ENCODE measurements at places on chromosomes 7 and 10.

DNA sequence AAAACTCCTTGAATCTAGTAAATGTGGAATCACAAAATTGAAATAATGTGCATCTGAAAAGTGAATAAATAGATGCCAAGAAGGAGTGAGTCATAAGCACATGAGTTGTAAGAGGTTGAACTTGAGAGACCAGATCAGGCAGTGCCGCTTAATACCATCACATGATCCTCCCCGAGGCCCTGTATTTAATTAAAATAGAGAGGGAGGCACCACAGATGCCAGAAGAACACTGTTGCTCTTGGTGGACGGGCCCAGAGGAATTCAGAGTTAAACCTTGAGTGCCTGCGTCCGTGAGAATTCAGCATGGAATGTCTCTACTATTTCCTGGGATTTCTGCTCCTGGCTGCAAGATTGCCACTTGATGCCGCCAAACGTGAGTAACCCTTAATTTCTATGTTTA, at the start of gene GPNMB:
TSS of gene GPNMB (plus strand) at position 221 of the 400 bp plus-strand sequence. CDS start at position 304, 83 bp downstream.
- DNase-seq: no peak

DNA sequence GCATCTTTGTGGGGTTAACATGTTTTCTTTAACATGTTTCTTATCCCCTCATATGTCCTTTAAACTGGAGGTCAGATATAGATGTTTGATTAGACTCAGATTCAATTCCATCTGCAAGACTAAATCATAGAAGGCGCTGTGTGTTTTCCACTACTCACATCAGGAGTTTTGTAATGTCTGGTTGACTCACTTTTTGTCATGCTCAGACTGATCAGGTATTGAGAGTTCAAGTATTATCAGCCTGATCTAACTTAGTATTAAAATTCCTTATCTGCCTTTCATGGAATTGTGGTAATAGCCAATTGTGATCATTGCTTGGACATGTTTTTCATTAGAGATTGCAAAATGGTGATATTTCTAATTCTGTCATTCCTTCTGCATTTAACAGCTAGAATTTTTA, 30.2 kb downstream of the ENTPD7 start:
- DNase-seq: no peak

DNA sequence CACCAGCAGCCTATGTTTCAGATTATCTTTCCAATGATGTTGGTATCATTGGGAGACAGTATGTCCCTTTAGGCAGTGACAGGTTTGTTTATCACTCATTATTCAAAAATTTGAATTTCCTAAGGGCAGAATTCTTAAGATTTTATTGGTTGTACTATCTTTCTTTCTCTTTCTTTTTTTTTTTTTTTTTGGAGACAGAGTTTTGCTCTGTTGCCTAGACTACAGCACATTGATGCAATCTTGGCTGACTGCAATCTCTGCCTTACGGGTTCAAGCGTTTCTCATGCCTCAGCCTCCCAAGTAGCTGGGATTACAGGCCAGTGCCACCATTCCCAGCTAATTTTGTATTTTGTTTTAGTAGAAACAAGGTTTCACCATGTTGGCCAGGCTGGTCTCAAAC, 111.2 kb downstream of the PON1 start:
- DNase-seq: no peak

GRCh38 chr7:7944619-7945282, 23.8 kb upstream of the GLCCI1 start:
- DNase-seq: no peak

DNA sequence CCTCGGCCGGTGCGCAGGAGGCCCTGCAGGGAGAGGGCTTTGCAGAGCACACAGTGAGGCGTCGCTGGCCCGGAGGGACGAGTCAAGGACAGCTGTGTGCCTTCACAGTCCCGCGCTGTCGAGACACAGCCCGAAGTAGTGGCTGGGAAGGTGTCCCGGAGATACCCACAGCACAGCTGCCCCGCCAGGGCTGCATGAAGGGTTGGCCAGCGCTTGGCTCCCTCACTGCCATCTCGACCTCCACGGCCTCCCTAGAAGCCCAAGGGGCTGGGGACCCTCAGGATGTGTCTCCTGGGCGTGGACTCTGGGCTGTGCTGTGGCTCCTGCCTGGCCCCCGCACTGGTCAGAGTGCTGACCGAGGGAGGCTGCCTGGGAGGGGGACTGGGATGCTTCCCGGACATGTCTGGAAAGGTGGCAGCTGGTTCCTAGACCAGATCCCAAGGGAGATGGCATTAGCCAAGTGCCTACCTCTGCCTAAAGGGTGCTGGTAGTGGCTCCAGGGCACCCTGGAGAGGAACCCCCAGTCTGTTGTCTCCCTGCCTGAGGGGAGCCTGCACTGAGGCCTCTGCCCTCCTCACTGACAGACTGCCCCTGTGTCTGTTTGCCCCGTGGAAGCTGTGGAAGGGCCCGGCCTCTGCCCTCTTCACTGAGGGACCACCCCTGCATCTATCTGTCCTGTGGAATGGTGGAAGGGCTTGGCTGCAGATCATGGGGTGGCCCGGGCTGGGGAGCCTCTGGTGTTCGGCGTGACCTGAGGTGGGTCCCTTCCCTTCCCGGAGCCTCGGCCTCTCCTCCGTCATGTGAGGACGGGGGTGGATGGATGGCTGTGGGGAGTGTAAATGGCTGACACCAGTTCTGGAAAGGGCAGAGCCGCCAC, 5.8 kb downstream of the ELFN1 start:
- no peak for DNase-seq

DNA sequence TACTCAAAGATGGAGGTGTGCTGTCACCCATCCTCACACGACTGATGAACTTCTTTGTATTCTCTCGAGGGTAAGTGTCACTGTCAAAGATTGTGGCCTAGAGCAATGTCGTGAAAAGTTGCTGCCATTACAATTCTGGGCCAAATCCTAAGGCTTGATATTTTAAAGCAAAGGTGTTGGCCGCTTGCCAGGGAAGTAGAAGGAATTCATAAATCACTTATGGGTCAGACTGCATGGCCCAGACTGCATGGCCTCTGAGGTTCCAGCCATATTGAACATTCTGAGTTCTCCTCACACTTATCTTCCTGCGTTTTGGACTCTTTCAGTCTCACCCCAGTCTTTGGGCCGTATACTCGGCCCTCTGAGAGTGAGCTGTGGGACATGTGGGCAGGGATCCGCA, 8.6 kb downstream of the MEST start:
- DNase-seq: no peak

DNA sequence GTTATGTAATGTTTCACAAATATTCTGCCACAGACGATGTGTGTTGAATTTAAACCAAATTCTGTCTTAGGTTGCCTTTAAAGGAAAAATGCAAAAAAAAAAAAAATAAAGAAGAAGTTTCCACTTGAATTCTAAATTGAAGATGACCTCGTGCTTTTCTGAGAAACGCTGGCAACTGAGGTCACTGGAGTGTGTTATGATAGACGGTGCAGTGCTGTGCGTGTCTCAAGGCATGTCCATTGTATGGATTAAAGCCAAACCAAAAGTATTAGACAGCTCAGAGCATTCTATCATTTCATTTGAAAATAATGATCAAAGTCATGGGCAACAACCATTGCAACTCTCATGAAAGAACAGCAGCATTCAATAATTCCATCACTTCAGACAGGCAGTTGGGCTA, 483.9 kb downstream of the GRM8 start:
- DNase-seq: no peak

DNA sequence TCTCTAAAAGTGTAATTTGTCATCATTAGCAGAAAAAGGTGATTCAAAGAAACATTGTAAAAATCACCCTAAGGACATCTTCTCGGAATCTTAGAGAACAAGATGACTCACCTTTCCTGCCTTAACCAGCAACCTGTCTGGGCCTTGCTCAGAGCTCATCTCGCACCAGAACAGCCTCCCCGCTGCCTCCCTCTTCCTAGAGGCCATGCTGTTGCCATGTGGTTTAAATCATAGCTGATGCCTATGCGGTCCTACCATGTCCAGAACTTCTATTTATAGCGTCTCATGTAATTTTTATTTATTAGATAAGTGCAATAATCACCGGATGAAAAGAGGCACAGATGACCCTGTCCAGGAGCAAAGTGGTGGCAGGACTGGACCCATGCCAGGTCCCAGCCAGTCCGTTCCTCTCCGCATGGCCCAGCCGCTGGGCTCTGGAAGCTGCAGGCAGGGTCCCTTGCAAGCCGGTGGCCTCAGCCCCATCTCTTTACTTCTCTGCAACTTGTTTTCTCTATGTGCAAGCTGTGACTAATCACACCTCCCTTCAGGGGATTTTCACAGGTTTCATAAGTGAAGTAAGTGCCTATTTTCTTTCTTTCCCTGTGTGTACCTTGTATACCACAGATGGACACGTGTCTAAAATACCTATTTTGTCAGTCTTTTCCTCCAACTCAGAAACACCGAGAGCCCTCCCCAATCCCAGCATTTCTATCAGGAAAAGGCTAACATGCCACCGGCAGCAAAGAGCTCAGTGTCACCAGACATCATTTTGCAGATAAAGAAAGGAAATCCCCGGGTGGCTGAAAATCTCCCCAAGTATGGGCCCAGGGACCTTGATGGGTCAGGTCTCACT, 27.1 kb downstream of the KLF6 start:
- no peak for DNase-seq

GRCh38 chr10:50853557-50853956, 31.9 kb downstream of the A1CF start:
- DNase-seq: no peak

DNA sequence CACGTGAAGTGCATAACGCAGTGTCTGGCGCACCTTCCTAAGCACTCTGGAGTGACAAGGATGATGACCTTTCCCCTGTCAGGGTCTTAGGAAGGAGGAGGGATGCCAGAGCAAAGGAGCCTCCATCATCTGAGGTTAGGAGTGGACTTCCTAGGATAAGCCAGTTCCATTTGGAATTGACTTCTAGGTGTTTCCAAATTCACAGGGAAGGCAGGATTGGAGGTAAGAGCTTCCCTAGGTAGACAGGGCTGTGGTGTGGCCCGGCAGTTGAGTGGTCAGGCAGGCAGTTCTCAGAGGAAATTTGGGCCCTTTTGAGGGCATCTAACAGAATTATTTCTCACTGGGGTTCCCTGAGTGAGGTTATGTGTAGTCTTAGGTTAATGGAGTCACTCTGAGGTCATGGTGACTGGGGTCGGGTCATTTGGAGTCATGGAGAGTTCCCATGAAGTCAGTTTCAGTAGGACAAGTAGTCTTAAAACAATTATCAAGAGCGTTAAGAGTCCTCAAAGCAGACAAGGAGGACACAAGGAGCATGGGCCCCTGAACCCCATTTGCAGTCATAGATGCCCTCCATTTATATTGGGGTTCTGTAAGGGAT, 8.2 kb downstream of the PPIF start:
- no peak for DNase-seq

- no peak for DNase-seq
These were observed 7.5 kb upstream of the KMT2E start for GRCh38 chr7:105006367-105007136.

DNA sequence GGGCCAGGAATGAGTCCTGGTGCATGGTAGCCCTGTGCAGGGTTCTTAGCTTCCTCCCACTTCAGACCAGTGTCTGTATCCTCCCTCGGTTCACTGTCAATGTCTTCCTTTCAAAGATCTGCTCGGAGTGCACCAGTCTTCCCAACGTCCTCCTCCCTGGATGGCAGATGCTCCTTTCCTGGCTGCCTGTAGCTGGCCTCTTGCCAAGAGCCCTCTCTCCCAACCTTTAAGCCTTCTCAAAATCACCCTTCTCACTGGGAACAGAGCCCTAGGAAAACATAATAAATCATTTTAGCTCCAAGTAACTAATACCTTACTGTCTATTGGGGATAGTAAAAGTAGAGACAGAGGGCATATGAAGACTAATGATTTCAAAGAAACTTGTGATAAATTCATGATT, 490.6 kb downstream of the CCSER2 start:
- DNase-seq: no peak

DNA sequence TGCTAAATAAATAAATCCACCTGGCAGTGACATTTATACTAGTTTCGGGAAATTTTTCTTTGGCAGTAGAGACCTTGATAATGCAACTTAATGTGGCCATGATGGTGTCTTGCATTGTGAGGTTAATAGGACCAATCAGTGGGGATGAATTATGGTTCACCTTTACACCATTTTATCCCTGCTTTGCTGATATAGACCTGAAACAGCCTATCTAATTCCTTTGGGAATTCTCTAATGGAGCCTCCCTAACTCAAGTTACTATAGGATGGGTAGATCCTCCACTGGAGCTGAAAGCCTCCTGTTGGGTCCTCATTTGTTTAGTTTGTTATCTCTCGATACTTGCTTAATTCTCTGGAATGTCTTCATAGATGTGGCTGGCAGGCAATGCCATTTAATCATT, 276.7 kb downstream of the CNTNAP2 start:
- no peak for DNase-seq

GRCh38 chr7:134293002-134293740, 23.6 kb downstream of the SLC35B4 start:
- no peak for DNase-seq

DNA sequence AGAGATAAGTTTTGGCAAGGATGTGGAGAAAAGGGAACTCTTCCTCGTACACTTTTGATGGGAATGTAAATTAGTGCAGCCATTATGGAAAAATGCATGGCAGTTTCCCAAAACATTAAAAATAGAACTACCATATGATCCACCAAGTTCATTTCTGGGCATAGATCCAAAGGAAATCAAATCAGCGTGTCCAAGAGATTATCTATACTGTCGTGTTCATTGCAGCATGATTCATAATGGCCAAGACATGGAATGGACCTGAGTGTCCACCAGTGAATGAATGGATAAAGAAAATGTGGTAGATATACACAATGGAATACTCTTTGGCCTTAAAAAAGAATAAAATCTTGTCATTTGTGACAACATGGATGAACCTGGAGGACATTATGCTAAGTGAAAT, 70.3 kb upstream of the RSU1 start:
- DNase-seq: no peak

DNA sequence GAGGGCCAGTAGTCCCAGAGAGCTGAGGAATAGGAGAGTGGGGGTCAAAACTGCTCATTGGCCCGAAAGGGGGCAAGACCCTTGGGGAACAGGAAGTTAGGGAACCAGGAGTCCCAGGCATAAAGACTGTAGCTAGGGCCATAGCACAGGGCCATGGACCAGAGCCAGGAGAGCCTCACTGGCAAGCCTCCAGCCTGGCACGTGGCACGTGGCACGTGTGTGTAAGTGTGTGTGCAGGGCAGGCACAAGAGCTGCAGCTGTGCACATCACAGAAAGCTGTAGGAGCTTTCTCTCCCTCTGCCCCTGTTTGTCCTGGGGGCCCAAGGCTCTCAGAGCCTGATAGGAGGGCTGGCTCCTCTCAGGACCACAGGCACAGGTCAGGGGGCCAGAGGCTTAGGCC, 47.8 kb upstream of the SLF2 start:
- DNase-seq: no peak

GRCh38 chr7:97418312-97418711, 300.8 kb downstream of the SDHAF3 start:
- no peak for DNase-seq

GRCh38 chr7:41316410-41316809, 386.5 kb downstream of the INHBA start:
- DNase-seq: no peak

All from D721Med (cell line).